ENCODE measurements at places on chromosomes 2 and 18. TPM values are rescaled to one million over a fixed set of nuclear protein-coding genes. Genes with fewer than 3 reads are reported as not detected.
A peak's percentile ranks its signal among the peaks of the same experiment; 100 is the strongest.

REG3A gene
- not detected for total RNA-seq

- DNase-seq, result no peak
Observed at GRCh38 chr2:59233920-59234319, 992.8 kb upstream of the FANCL start.

DNA sequence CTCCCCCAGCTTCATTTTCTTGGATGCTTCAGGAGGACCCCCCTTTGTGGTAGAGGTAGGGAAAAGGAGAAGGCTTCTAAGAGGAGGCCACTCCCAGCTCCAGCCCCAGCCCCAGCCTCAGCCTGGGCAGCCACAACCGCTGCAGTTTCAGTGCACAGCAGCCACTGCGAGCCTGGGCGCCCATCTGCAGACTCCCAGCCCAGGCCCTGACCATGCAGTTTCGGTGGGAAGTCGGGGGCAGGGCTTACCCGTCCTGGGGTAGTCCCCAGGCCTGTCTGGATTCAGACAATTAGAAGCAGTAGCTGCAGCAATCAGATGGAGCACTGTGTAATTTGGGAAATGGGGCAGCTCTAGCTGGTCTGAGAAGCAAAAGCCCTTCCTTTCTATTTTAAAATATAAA is 28.6 kb downstream of the ITM2C start:
- no peak for DNase-seq

DNA sequence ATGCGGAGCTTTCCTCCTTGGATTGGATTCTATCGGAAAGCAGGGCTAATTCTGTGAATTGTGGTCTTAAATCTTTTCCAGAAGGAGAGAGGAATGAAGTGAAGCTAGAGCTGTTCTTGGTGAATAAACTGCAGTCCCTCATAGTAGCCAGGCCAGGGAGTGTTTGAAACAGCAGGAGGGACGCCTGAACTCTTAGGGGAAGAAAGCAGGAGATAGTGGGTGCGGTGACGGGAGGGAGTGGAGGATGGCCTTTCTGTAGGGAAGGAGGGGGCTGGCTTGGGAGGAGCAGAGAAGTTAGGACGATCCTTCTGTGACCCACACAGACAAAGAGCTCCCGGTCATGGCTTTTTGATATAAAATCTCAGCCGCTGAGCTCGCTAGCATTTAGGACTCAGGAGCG is 47.5 kb upstream of the KCNF1 start:
- DNase-seq, result no peak

GRCh38 chr2:220665108-220665471 is 907.0 kb downstream of the EPHA4 start:
- no peak for DNase-seq

- no peak for DNase-seq
Observed at GRCh38 chr2:217512728-217513127, 490.1 kb downstream of the TNS1 start.

DNA sequence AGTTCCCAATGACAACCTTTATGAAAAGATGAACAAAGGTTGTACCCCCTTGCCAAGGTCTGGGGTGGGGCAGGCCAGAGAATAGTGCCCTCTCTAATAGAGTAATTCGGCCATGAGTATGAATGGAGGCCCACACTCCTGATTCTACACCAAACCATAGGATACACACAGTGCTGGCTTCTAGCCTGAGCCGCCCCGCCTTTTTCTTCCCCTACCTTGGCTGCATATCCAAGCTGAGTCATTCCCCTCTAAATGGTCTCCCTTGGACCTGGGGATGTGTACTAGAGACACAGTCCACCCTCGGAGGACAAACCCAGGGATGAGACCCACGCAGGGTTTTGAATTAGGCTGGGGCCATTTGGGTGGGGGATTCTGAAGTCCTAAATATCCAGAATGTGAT is 107.2 kb upstream of the CAPN13 start:
- DNase-seq, result no peak

DNA sequence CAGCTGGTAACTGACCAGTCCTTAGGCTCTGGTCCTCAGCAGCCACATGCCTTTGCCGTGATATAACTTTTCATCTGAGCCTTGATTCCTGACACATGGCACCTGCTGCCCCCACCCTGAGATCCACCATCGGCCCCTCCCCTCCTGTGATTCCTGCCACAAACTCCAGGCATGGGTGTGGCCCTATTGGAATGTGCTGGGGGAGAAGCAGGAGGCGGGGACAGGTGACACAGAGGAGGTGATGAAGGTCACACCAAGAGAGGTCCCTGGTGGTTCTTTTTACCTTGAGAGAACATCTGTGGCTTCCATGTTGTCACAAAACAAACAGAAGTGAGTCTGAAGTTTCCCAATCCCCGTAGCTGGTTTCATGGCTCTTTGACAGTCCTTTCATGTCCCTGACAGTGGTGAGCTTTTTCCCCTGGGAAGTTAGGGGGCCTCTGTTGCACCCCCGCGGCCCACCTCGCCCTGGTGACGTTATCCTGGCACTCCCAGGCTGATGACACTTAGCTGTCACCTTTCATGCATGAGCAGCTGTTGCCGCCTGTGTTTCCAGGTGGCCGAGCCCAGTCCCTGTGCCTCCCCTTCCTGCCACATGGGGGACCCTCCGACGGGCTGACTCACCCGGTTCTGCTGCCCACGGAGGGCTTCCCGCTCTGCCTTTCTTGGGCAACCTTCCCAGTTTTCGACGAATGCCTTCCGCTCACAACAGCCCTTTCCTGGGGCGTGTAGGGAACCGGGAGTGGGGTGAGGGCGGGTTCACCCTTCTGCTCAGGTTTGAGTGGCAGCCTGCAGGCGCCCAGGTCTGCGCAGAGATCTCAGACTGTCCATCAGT is 66.3 kb upstream of the GLI2 start:
- peak; percentile 40 for DNase-seq

HTR2B gene
- not detected for total RNA-seq

All from OCI-LY7 (cell line).